ENCODE measurements at places on chromosomes 7 and 10.

- no peak for DNase-seq
Measured at GRCh38 chr7:139941866-139942265, 112.8 kb downstream of the TBXAS1 start.

GRCh38 chr10:129909531-129910256 is 54.4 kb downstream of the EBF3 start:
- no peak for DNase-seq

DNA sequence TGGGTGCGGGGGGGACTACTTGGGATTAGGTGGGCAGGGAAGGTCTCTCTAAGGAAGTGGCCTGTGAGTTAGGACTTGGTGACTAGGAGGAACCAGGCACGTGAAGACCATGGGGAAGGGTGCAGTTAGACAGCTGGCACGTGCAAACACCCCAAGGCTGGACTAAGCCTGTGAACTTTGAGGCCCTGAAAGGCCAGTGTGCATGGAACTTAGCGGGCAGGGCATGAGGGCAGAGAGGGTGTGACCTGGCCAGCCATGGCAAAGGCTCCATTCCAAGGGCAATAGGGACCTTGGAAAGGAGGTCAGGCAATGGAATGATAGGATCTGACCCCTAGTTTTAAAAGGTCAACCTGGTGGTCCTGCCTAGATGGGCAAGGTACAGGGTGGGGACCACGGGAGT is 158.4 kb upstream of the PCBD1 start:
- DNase-seq = no peak

GRCh38 chr10:17290226-17290625 is 62.2 kb downstream of the VIM start:
- no peak for DNase-seq

GRCh38 chr10:3398825-3399646 is 226.5 kb upstream of the PITRM1 start:
- DNase-seq = no peak

Data from left lobe of liver (tissue), 2 donors.